ENCODE measurements at places on chromosomes 3 and 15.

- no peak for DNase-seq
Measured at GRCh38 chr3:144585408-144585807, 613.8 kb downstream of the DIPK2A start.

GRCh38 chr15:59157840-59158700 lies 48.6 kb upstream of the LDHAL6B start:
- DNase-seq = peak; percentile 69

- no peak for DNase-seq
Measured at GRCh38 chr3:3172627-3173026, 6.9 kb downstream of the CRBN start.

DNA sequence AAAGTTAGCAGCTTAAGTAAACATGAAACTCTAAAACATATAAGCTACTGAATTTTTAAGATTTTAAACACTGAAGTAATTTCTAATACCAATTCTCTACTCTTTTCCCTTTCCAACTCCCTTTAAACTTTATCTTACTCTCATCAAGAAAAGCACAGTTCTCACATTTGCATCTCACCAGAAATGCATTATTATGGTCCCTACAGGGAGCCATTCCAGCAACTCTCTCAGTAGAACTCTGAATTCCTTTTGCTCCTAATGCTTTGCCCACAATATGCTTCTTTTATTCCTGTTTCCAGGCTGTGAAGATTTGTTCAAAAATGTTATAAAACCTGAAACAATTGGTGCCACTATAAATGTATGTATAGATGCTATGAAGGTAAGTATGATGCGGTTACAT lies 83.4 kb downstream of the TFDP2 start:
- no peak for DNase-seq

DNA sequence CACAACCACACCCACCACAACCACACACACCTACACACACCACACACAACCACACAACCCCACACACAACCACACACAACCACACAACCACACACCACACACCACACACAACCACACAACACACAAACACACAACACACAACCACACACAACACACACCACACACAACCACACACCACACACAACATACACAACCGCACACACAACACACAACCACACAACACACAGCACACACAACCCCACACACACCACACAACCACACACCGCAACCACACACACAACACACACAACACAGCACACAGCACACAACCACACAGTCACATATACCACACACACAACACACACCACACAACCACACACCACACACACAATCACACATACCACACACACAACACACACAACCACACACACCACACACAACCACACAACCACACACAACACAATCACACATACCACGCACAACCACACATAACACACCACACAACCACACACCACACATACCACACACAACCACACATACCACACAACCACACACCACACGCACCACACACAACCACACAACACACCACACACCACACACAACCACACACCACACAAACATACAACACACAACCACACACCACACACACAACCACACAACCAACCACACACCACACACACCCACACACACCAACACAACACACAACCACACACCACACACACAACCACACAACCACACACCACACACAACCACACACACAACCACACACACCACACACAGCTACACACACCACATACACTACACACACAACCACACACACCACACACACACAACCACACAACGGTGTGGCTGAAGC lies 23.7 kb downstream of the CPN2 start:
- DNase-seq = no peak

DNA sequence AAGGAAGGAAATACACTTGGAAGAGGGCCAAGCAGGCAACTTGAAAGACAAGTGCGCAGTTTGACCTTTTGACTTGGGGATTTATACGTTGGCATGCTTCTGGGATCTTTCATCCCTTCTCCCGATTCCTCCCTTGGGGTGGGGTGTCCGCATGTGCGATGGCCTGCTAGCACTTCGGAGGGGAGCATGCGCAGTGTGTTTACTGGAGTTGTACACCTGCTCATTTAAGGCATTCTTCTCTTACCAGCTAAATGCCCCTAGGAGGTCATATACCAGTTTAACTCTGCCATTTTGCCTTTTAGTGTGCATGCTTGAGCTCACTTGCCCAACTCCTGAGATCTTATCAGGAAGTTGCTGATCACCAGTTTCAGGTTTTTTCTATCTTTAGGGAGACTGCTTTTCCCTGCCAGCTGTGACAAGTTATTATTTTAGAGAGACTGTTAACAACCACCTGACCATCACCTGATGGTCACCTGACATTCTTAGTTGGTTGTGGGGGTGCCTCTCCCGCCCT lies 63.5 kb downstream of the BFSP2 start:
- DNase-seq = no peak

DNA sequence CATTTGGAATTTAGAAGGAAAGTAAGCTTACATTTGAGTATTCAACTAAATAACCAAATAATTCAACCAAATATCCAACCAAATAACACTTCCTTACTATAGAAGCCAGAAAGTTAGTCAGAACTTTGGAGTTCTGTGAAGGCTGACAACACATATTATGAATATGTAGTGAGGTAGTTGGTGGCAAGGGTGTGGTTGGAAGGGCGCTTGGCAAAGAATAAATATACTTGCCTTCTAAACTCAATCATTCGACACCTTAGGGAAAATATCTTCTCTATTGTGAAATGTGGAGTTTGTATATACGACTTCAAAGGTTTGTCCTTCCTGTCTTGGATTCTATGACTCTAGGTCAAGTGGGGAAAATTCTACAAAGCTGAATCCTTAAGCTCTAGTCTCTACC lies 111.7 kb upstream of the OSTN start:
- no peak for DNase-seq

DNA sequence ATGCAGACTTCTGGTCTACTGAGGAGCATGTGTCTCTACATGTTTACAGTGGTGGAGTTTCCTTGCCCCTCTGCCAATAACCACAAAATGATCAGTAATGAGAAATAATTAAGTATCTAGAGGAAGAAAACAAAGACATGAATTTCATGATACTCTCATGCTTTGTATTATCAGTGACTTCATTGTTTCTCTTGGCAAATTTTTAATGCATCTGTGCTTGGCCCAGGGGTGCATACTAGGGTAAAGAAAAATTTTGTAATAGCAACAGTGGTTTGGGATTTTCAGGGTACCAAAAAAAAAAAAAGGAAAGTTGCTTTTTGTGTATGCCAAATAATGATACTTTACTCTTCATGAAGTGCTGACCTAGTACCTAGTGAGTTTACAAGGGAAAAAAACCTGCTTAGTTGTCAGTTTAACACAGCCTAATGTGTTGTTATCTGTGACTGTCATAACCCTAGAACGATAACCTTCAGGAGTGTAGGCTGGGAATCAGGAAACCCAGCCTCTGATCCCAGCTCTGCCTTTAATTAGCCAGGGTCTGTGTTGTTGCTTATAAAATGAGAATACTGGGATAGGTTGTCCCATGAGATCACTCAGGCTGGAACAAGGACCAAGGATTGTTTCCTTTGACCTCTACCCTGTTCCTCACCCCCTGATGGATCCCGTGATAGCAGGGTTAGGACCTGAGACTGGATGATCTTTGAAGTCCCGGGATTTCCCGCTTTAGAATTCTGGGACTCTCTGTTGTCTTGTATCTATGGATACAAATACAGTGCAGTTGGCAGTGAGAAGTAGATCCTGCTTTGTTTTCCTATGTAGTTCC lies 117.5 kb downstream of the CMSS1 start:
- no peak for DNase-seq

GRCh38 chr3:157188391-157188790 lies 28.4 kb upstream of the CCNL1 start:
- no peak for DNase-seq

DNA sequence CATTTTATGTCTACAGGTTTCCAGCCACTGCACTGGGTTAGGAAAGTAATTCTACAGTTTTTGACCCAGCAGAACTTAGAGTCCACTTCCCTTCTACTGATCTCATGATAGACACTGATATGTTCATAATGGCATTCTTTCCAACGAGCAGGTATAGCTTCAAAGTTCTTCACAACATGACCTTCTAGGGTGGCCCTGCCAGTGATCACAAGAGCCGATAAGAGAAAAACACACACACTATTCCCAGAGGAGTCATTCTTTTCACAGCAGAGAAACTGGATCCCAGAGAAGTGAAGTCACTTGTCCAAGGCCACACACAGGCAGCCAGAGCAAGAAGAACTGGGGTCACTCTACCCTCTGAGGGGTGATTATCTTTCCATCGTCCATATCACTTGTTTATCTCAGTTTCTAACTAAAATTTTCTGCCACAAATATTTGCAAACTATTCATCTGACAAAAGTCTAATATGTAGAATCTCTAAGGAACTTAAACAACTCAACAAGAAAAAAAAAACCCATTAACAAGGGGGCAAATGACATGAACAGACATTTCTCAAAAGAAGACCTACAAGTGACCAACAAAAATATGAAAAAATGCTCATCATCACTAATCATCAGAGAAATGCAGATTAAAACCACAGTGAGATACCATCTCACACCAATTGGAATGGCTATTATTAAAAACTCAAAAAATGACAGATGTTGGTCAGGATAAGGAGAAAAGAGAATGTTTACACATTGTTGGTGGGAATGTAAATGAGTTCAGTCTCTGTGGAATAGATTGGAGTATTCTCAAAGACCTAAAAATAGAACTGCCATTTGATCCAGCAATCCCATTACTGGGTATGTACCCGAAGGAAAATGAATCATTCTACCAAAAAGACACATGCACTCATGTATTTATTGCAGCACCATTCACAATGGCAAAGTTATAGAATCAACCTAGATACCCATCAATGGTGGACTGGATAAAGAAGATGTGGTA lies 31.5 kb downstream of the SPTSSB start:
- DNase-seq = peak; percentile 70

DNA sequence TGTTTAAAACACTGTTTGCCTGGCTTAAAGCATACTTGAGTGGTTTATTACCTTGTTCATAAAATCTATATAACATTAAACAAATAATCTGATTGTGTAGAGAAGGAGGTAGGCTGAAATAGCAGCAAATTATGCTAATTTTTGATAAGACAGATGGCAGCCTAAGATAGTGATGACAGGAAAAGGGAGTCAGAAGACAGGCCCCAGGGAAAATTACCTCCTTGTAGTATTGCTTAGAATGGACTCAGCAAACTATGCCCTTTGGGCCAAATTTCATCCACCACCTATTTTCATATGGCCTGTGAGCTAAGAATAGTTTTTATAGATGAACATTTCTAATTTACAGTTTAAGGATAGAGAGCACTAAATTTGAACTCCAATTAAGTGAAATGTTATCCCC lies 37.8 kb downstream of the CHD2 start:
- DNase-seq = no peak

Data from NCI-H526 (cell line).